ENCODE measurements at places on chromosomes 4 and X. TPM values are rescaled to one million over a fixed set of nuclear protein-coding genes. Genes with fewer than 3 reads are reported as not detected.

GRCh38 chr4:82770607-82771006 lies 28.0 kb downstream of the SCD5 start:
- DNase-seq = no peak
- no peak overlapping the region for H3K27ac ChIP-seq
- H3K36me3 ChIP-seq = no peaks in the 10 kb centered on the region
- no peaks in the 10 kb centered on the region for H3K4me1 ChIP-seq
- no peaks in the 10 kb centered on the region for H3K27me3 ChIP-seq
- H3K4me3 ChIP-seq = no peak overlapping the region

GRCh38 chrX:37060999-37061398 lies 52.8 kb downstream of the FAM47C start:
- H3K27ac ChIP-seq = no peak overlapping the region
- no peaks in the 10 kb centered on the region for H3K4me1 ChIP-seq
- H3K36me3 ChIP-seq = no peaks in the 10 kb centered on the region
- H3K4me3 ChIP-seq = no peak overlapping the region
- DNase-seq = peak; percentile 73

- no peak overlapping the region for H3K27ac ChIP-seq
- no peak overlapping the region for H3K4me3 ChIP-seq
- peaks cover 10% of the 10 kb centered on the region for H3K4me1 ChIP-seq
- H3K27me3 ChIP-seq = no peaks in the 10 kb centered on the region
These were observed 4.6 kb upstream of the MAD2L1 start for GRCh38 chr4:120071192-120071795.

The ATG4A gene
- total RNA-seq = 4.8 TPM

DNA sequence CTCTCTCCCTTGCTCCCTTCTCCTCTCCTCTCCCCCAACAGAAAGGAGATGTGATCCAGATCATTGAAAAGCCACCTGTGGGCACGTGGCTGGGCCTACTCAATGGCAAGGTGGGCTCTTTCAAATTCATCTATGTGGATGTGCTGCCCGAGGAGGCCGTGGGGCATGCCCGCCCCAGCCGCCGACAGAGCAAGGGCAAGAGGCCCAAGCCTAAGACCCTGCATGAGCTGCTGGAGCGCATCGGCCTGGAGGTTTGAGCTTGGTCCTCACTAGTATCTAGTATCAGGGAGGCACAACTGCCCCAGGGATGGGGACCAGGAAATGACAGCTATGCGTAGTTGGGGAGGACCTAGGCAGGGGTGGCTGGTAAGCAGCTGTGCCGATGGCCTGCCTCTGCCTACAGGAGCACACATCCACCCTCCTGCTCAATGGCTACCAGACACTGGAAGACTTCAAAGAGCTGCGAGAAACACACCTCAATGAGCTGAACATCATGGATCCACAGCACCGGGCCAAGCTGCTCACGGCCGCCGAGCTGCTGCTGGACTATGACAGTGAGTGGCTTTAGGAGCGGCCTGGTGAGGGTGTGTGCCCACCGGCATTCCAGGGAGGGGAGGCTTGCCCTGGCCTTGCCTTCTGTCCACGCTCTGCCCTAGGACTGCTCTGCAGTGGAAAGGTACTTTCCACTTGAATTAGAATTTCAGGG lies 13.0 kb downstream of the SASH3 start:
- DNase-seq = no peak
- H3K36me3 ChIP-seq = no peaks in the 10 kb centered on the region
- no peak overlapping the region for H3K4me3 ChIP-seq
- no peaks in the 10 kb centered on the region for H3K27me3 ChIP-seq

DNA sequence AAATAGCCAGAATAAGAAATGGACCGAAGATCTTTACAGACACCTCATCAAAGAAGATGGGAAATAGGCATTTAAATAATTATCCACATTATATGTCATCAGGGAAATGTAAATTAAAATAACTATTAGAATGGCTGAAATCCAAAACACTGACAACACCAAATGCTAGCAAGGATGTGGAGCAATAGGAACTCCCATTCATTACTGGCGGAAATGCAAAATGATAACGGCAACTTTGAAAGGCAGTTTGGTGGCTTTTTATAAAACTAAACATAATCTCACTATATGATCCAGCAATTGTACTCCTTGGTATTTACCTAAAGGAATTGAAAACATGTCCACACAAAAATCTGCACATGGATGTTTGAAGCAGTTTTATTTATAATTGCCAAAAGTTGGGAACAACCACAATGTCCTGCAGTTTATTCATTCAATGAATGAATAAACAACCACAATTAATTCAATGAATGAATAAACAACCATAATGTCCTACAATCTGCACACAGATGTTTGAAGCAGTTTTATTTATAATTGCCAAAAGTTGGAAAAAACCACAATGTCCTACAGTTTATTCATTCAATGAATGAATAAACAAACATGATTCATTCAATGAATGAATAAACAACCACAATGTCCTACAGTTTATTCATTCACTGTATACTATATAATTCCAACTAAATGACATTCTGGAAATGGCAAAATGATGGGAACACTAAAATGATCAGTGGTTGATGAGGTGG lies 117.6 kb upstream of the PCDH18 start:
- H3K36me3 ChIP-seq = no peaks in the 10 kb centered on the region
- no peak overlapping the region for H3K27ac ChIP-seq
- H3K27me3 ChIP-seq = no peaks in the 10 kb centered on the region
- DNase-seq = no peak
- no peaks in the 10 kb centered on the region for H3K4me1 ChIP-seq

Measured in A673 (cell line).